A549 treated with CpdA at 1 μM for 4 hours (cell line): ENCODE measurements at places on chromosomes 1 and 21. TPM values are rescaled to one million over a fixed set of nuclear protein-coding genes. Genes with fewer than 3 reads are reported as not detected.

The EPHA10 gene
- total RNA-seq, result 0.51 to 0.91 TPM (median 0.62 TPM) in 5 replicates

The FCRL2 gene
- not detected in 5 replicates for total RNA-seq

The FAM72A gene
- 10.3 to 12.3 TPM (median 12.1 TPM) in 5 replicates for total RNA-seq

The RNASEL gene
- 1.6 to 2.7 TPM (median 2.6 TPM) in 5 replicates for total RNA-seq

The FHAD1 gene
- 0.46 to 0.78 TPM (median 0.69 TPM) in 5 replicates for total RNA-seq

The LCE1F gene
- not detected in 5 replicates for total RNA-seq

The FMO4 gene
- 0.44 to 0.86 TPM (median 0.57 TPM) in 5 replicates for total RNA-seq

The CLCA4 gene
- not detected in 5 replicates for total RNA-seq

The C1QB gene
- not detected in 5 replicates for total RNA-seq

The HHIPL2 gene
- 8.9 to 10.4 TPM (median 10.0 TPM) in 5 replicates for total RNA-seq

The F13B gene
- 0.05 to 0.28 TPM (median 0.06 TPM) in 3 of 5 replicates, not detected in the others for total RNA-seq

The C4BPA gene
- total RNA-seq, result 0.44 to 1.5 TPM (median 0.59 TPM) in 5 replicates

The RGS1 gene
- total RNA-seq, result not detected in 5 replicates

The C1orf50 gene
- total RNA-seq, result 2.0 to 4.3 TPM (median 3.2 TPM) in 5 replicates
